GM13976 (cell line): ENCODE measurements at places on chromosomes 5 and 9.

DNA sequence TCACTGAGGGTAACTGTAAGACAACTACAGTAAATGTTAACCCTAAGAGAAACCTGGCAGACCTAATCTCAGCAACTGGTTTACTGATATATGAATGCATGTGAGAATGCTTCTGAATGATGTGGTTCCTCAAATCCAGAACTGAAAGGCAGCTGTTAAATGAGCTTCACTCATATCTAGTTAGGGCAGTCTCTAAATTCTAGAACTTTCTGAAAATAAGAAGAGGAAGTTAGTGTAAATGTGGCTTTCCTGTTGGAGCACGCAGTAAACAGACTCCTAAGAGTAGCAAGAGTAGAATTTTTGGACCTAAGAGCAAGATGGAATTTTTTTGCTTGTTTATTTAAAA is 117.9 kb upstream of the KCNN2 start:
- no peak for DNase-seq

DNA sequence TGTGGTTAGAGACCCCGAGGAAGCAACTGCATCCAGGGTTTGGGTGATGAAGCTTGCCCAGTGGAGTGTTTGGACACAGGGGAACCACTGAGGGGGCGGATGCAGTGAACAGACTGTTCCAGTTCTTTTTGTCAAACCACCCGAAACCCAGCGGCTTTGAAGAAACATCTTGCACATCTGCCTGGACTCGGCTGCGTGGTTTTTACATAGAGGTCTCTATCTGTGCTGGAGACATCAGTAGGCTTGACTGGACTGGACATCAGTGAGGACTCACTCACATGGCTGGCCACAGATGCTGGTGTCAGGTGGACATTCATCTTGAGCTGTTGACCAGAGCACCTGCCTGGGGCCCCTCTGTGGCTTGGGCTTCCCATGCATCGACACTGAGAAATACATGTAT is 15.3 kb upstream of the SPATA31E1 start:
- DNase-seq, result no peak

GRCh38 chr9:78030296-78030552 is 1.4 kb downstream of the GNAQ start:
- DNase-seq, result peak; percentile 18

GRCh38 chr5:91245871-91246270 is 137.2 kb downstream of the ARRDC3 start:
- DNase-seq, result no peak

- peak; percentile 49 for DNase-seq
Observed at GRCh38 chr5:109690975-109691574, 1.3 kb downstream of the MAN2A1 start.

GRCh38 chr5:7394889-7395431 is 978 bp upstream of the ADCY2 start:
- DNase-seq, result no peak

GRCh38 chr5:15483351-15484097 is 16.5 kb upstream of the FBXL7 start:
- no peak for DNase-seq

DNA sequence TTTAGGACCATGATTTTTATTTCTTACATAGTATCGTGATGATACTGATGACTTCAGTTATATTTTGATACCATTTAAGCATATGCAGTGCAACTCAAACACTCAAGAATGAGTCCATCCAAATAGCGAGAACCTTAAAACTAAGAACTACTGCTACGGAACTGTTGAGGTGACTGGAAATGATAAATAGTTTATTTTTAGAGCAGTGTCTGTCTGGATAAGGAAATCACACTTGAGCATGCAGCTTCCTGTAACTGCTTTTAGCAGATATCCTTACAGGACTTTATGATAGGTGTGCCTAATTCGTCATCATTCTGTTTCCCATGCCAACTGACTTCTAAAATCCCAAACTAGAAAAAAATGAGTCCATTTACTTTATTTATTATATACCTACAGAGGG is 85.5 kb downstream of the ADGRV1 start:
- no peak for DNase-seq

DNA sequence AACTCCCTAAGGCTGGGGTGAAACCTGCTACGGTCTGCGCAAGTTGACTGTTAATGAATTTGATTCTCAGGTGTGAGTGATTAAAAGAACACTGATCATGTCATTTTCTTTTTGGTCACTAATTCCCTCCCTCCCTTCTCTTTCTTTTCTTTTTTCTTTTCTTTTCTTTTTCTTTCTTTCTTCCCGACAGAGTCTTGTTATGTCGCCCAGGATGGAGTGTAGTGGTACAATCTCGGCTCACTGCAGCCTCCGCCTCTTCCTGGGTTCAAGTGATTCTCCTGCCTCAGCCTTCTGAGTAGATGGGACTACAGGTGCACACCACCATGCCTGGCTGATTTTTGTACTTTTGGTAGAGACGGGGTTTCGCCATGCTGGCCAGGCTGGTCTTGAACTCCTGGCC is 2.6 kb downstream of the ANXA1 start:
- no peak for DNase-seq

DNA sequence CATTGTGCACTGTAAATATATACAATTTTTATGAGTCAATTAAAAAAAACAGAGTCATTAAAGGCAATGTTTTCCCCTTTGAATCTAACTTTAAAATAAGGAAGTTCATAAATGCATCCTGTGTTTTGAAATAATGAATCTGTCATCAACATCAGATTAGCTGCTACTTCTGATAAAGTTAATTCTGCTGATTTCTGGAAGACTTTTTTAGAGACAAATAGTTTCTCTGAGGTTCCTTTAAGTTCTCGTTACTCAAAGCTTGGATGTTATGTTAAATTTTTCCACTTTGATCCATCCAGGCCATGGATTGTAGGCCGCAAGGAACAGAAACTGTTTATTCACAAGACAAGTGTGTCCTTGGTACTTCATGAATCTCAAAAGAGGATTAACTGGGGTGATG is 115.5 kb downstream of the CARTPT start:
- no peak for DNase-seq

- no peak for DNase-seq
Observed at GRCh38 chr9:88776717-88777497, 214.4 kb upstream of the S1PR3 start.

DNA sequence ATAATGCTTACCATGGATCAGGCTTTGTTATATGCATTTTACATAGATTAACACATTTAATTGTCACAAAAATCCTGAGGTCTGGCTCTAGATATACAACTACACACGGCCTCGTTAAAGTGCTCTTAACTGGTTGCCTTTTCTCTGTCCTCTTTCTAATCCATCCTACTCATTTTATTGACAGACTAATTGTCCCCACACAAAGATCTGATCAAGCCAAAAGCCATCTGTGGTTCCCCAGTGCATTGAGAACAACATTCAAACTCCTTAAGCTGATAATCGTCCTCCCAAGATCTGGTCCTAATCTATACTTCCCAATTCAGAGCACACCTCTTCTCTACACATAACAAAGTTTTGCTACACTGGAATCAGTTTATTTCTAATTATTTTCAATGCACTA is 23.9 kb upstream of the PPP2R2B start:
- no peak for DNase-seq

GRCh38 chr5:61678966-61679365 is 346.9 kb downstream of the ZSWIM6 start:
- no peak for DNase-seq

GRCh38 chr5:77266291-77266690 is 55.8 kb downstream of the PDE8B start:
- no peak for DNase-seq

DNA sequence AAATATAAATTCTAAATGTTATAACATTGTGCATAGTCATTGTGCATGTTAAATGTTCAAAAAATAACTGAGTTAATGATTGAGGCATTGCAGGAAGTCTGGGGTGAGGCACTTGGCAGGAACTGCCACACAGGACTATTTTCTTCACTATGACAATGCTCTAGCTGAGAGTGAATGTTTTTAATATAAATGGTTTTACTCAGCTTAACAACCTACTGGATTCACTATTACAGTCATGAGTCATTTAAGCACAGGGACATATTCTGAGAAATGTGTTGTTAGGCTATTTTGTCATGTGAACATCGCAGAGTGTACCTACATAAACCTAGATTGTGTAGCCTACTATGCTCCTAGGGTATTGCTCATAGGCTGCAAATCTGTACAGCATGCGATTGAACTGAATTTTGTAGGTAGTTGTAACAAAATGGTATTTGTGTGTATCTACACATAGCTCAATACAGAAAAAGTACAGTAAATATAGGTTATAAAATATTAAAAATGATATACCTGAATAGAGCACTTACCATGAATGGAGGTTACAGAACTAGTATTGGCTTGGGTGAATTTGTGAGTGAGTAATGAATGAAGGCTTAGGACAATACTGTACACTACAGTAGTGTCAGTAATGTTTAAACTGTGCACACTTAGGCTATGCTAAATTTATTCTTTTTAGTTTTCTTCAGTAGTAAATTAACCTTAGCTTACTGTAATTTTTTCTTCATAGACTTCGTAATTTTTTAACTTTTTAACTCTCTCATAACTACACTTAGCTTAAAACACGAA is 346.1 kb upstream of the PTGER4 start:
- DNase-seq, result no peak

DNA sequence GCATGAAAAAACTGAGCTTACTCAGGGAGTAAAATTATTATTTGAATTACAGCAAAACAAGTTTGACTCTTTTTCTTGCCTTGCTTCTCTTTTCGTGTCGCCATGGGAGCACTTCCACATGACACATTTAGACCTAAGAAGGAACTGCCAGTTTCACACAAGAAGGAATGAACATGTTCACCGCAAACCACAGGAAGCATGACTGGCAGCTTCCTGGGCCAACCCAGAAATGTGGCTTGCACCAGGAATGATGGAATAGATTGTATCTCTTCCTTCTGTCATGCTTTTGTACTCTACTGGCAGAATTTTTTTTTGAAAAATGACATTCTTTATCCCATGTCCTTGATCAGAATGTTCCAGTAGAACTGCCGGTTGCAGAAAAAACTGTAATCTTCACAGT is 32.9 kb upstream of the MAN2A1 start:
- no peak for DNase-seq

DNA sequence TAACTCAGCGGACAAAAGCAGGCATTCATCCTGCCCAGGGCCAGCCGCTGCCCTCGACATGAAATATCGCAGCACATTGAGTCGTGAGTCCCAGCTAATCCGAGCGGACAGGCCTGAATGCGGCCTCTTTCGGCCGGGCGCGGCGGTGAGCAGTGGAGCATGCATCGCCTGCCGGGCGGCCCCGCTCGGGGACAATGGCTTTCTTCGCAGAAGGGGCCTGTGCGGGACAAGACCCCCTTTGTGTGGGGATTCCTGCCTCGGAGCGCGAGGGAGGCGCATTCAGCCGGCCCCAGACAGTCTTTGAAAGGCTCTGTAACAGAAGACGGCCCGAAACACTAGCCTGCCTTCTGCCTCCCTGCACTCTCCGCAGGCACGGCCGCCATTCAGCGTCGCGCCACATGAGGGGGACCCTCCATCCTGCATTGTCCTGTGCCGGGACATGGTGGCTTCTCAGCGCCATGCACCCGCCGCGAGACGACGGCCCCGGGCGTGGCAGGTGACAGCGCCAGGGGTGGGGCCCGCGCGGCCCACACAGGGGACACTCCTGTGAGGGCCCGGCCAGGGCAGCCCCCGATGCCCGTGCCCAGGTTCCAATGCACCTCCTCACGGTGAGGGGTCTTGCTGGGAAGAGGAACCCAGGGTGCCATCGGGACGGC is 52.0 kb downstream of the EXD3 start:
- DNase-seq, result no peak

DNA sequence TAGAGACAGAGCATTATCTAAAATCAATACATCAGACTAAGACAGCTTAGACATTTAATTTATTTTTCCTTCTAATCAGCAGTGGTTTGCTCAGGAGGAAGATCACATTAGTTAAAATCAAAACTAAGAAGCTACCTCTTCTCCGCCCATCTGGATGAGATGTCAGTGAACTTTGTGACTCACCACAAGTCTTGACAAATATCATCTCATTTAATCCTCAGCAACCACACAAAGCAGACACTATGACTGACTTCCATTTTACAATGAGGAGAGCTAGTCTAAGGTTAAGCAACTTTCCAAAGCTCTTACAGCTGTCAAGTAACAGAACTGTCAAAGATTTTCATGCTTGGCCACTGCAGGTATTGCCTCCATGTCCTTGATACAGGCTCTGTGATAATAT is 289.5 kb downstream of the DEPDC1B start:
- no peak for DNase-seq

DNA sequence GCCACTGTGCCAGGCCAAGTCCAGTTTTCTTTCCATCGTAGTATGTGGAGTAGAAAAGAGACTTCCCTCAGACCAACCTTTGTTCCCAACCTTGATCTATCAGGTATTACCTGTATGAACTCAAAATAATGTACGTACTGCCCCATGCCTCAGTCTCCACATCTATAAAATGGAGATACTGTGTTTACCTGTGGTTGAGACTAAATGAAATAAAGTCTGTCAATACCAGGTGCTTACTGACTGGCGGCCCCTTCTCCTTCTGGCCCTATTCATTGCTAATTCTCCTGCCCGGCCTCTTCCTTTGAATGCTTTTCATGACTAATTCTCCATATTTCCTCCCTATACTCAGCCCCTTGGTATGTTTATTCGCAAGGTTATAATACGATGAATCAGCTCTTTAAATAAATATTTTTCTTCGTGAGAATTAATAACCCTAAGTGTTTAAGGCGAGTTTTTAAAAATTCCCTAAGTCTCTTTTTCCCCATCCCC is 89.6 kb upstream of the BASP1 start:
- no peak for DNase-seq

- DNase-seq, result no peak
Observed at GRCh38 chr9:95148208-95148520, 169.3 kb downstream of the FANCC start.

DNA sequence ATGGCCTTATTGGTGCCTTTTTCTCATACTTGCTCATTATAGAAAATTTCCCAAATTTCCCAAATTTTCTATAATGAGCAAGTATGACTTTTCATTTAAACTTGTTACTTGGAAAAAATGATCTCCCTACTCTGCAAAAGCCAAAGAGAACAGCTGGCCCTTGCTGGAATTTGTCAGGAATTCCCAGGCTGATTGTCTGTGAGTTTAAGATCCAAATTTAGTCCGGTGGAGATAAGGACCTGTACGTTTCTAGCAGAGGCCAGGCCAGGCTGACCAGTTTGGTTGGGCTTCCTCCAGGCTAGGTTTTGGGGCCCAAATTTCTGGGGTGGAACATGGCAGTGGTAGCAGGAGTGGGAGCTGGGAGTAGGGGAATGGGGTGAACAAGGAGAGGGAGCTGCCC is 51.9 kb downstream of the NEURL1B start:
- DNase-seq, result no peak

DNA sequence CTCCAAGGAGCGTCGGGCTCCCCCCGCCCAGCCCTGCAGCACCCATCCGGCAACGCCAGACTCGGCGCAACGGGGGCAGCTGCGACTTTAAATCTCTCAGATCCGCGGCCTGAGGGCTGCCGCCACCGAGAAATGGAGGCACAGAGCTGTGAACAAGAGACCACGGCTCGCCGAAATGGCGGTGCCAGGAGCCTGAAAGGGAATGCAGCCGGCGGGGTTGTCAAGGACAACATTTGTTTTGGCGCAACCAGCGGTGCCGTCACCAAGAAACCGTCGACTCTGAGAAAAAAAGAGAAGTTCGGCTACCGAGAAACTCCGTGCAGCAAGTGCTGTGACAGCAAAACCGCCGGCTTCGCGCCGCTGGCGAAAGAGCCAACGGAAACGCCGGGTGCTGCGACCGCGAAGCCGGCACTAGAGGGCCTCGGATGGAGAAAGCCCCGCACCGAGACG is 2.1 kb upstream of the ANXA2R start:
- peak; percentile 76 for DNase-seq

- no peak for DNase-seq
Observed at GRCh38 chr5:73652391-73652790, 26.4 kb downstream of the ARHGEF28 start.

- DNase-seq, result no peak
Observed at GRCh38 chr9:86308687-86309086, 26.3 kb upstream of the ISCA1 start.
